ENCODE measurements at places on chromosomes 6 and 20. TPM values are rescaled to one million over a fixed set of nuclear protein-coding genes. Genes with fewer than 3 reads are reported as not detected.

Gene PPIL6
- total RNA-seq, result not detected

DNA sequence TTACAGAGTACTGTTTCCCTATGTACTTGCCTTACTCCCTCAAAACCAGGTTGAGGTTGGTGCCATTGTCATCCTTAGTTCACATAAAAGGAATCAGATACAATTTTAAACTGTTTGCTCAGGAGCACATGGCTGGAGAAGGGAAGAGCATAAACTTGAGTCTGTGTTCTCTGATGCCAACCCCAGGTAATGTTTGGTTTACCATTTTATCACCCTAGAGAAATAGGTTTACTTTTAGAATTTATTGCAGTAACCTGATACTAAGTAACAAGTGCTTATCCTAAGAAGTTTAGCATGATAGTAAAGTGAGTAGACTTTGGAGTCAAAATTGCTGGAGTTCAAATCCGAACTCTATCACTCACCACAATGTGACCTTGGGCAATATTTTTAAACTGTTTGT is 86.3 kb downstream of the RFPL4B start:
- DNase-seq, result no peak

DNA sequence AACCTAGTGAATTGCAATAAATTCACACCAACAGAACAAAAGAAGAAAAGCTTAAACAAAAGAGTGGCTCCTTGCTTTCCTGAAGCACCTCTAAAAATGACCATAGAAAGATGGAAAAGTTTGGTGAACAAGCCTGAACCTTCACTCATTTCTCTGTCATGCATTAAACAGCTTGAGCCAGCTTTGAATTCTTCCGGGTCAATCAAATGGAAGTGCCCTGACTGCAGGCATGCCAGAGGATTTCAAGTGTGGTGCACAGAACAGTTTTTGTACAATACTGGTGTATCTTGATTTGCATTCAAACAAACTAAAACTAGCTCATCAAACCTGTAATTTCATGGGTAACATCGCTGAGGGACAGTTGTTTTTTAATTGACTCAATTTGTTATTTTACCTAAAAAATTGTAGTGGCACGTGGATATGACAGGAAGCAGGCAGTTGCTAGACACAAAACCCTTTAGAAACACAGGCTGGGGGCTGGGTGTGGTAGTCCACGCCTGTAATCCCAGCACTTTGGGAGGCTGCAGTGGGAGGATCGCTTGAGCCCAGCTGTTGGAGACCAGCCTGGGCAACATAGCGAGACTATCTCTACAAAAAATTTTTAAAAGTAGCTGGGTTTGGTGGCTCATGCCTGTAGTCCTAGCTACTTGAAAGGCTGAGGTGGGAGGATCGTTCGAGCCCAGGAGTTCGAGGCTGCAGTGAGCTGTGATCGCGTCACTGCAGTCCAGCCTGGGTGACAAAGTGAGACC is 9.1 kb downstream of the CASS4 start:
- no peak for DNase-seq

Gene ELOVL4
- 0.98 TPM for total RNA-seq

GRCh38 chr6:157632821-157633220 is 190.2 kb upstream of the SNX9 start:
- no peak for DNase-seq

DNA sequence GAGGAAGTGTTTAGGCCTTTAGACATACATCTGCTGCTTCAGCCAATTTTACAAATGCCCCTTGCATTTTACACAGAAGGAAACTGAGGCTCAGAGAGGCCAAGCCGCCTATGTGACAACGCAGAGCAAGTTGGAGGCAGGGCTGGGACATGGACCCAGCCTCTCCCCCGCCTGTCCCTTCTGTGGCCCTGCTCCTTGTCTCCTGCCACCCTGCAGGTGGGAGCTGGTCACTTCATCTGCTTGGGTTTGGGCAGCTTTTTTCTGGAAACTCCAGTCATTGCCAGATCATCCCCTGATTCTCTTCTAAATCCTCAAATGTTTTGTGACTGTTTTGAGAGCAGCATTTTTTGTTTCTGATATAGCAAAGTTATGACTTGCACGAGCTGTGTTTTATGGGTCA is 68.9 kb downstream of the DLGAP4 start:
- DNase-seq, result no peak

DNA sequence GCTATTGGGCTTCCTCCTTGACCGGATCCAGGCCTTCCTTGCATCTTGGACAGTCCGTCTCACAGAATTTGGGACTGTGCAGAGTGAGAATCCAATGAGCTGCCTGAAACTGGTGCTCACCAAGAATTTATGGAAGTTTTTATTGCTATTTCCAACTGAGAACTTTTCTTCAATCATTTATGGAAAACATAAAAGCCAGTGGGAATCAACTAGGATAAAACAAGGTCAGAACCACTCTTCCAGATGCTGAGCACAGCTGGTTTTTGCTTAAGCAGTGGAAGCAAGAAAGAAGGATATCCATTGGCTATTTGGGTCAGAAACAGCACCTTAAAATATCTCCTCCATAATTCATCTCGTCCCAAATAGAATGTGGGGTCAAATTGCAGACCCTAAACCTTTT is 74.2 kb downstream of the CD83 start:
- no peak for DNase-seq

Gene NKAPL
- total RNA-seq, result not detected

DNA sequence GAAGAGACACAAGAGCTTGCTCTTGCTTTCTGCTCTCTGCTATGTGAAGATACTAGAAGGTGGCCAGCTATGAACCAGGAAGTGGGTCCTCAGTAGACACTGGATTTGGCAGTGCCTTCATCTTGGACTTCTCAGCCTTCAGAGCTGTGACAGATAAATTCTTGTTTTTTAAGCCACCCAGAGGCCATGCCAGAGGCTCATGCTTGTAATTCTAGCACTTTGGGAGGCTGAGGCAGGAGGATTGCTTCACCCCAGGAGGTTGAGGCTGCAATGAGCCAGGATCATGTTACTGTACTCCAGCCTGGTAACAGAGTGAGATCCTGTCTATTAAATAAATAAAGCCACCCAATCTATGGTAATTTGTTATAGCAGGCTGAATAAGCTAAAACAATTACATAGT is 185.5 kb upstream of the SALL4 start:
- no peak for DNase-seq

DNA sequence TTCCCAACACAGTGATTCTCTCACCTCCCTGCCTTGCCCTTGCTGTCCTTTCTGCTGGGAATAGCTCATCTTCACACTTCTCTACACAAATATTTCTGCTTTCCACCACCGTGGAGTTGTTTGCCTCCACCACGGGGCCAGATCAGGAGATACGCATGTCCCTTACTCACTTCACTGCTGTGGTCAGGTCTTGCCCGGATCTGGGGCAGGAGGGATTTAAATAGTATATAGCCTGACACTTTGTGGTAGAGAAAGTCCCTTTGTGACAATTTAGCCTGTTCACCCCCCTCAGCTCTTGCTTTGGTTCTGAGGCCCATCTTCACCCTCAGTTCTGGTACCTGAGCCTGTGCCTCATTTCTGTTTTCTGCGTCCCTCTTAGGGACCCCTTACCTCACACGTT is 92.6 kb upstream of the PREP start:
- no peak for DNase-seq

Gene PPP1R14C
- 0.23 TPM for total RNA-seq

DNA sequence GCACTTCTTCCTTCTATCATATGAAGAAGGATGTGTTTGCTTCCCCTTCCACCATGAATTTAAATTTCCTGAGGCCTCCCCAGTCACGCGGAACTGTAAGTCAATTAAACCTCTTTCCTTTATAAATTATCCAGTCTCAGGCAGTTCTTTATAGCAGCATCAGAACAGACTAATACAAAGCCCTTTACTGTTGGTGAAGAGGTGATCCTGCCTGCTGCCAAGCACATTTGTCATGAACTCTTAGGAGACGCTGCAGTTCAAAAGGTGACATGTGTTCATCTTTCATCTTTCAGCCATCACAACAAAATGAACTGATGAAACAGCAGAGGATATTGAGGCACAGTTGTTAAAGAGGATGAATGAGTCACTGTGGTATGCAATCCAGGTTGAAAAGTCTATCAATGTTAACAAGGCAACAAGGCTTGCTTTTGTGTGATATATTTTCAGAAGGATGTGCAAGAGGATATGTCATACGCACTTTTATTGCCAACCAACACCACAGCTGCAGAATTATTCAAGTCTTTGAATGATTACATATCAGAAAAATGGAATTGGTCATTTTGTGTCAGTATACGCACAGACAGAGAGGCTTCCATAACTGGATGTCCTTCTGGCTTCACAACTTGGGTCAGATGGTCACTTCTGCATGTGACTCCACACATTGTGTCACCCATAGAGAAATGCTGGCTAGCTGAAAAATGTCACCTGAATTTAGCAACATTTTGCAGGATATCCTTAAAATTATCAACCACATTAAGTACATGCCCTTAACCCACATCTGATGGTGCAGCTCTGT is 52.4 kb upstream of the PLN start:
- no peak for DNase-seq

GRCh38 chr20:38990728-38991127 is 28.6 kb downstream of the DHX35 start:
- no peak for DNase-seq

Gene SNAP25
- 14.2 TPM for total RNA-seq

Gene BTNL2
- not detected for total RNA-seq

DNA sequence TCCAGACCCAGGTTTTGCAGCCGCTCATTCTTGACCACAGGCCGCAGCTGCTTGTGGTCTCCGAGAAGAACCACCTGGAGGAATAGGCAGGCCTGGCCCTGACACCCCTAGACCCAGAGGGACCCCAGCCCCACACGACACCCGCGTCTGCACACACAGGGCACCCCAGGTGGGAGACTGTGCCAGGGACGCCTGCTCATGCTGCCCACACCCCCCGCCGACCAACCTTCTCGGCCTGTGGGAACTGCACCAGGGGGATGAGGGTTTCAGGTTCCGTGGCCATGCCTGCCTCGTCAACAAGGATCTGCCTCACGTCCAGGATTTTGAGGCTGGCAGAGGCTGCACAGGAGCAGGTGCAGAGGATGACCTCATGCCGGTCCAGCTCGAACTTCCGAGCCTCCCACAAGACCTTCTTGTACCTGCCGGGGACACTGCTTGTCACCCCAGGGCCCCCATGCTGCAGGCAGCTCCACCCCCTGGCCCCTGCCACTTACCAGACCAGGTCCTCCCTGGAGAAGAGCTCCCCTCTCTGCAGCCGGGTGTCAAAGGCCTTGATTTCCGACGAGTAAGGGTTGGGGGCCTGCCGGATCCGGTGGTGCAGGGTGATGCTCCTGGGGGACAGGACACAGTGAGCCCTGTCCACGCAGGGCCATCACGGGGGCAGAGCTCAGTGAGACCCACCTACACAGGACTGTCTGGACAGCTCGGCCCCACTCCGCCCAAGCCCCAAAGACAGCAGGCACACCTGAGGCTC is 7.1 kb downstream of the FNDC11 start:
- DNase-seq, result no peak

DNA sequence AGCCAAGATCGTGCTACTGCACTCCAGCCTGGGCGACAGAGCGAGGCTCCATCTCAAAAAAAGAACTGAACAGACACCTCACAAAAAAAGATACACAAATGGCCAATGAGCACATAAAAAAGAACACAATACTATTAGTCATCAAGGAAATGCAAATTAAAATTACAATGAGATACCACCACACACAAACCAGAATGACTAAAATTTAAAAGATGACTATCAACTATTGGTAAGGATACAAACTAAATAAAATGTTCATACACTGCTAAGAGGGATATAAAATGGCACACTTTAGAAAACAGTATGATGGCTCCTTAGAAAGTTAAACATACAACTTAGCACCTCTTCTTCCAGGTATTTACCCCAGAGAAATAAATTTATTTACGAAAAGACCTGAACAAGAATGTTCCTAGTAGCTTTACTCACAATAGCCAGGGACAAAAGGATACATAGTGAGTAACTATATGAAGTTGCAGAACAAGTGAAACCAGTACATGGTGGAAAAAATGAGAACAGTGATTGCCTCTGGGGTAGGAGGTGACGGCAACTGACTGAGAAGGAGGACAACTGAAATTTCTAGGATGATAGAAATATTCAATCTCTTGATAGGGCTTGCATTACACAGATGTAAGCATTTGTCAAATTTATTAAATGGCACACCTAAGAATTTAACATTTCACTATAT is 53.2 kb downstream of the FAM8A1 start:
- DNase-seq, result no peak

DNA sequence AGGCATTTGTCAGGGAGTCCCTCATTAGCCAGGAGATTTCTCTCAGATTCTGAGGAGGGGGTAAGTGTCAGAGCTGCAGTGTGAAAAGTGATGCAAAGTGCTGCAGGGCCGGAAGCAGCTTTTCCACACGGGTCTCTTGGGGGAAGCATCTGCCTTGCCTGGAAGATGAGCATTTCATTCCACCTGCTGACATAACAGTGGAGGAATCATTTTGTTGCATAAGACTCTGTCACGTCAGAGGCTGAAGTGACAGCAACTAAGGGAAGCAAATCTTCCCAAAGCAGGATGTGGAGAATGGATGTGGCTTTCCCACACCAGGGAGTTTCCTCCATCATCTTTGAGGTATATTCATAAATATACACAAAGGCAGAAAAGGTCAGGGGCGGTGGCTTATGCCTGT is 22.8 kb downstream of the DCBLD1 start:
- no peak for DNase-seq

DNA sequence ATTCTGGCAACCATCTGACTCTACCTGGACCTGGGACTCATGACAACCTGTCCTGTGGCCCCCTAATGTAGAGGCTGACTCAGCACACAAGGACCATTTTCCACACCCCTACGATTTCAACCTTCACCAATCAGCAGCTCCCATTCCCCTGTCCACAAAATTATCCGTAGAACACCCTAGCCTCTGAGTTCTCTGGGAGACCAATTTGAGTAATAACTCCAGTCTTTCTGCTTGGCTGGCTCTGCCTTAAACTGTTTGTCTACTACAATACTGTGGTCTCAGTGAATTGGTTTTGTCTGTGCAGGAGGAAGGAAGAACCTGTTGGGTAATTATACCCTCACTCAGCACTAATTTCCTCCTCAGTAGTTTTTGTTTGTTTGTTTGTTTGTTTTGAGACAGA is 99.3 kb upstream of the MRPS10 start:
- no peak for DNase-seq

- no peak for DNase-seq
Observed at GRCh38 chr20:32924781-32925180, 66.1 kb downstream of the EFCAB8 start.

GRCh38 chr20:48129345-48129942 is 344.2 kb upstream of the SULF2 start:
- DNase-seq, result no peak

- DNase-seq, result no peak
Observed at GRCh38 chr6:155958550-155958949, 502.9 kb upstream of the NOX3 start.

- no peak for DNase-seq
Observed at GRCh38 chr6:168741942-168742782, 301.2 kb downstream of the SMOC2 start.

GRCh38 chr6:16301511-16301910 is 63.1 kb downstream of the GMPR start:
- no peak for DNase-seq

- no peak for DNase-seq
Observed at GRCh38 chr6:50361641-50362331, 312.1 kb upstream of the DEFB112 start.

- DNase-seq, result no peak
Observed at GRCh38 chr20:56627122-56628014, 1.7 kb upstream of the TFAP2C start.

All from activated T-helper 2 cell treated with anti-CD3 and anti-CD28 coated beads, Interferon-gamma antibody, Interleukin-2, Interleukin-4, amounts not matched to agents 10 μg/mL and 5 μg/mL and 100 μg/mL, durations not matched to agents 14 hours and 24 hours and 36 hours (primary cell).